ENCODE measurements at places on chromosomes 2 and 18. TPM values are rescaled to one million over a fixed set of nuclear protein-coding genes. Genes with fewer than 3 reads are reported as not detected.
A peak's percentile ranks its signal among the peaks of the same experiment; 100 is the strongest.

DNA sequence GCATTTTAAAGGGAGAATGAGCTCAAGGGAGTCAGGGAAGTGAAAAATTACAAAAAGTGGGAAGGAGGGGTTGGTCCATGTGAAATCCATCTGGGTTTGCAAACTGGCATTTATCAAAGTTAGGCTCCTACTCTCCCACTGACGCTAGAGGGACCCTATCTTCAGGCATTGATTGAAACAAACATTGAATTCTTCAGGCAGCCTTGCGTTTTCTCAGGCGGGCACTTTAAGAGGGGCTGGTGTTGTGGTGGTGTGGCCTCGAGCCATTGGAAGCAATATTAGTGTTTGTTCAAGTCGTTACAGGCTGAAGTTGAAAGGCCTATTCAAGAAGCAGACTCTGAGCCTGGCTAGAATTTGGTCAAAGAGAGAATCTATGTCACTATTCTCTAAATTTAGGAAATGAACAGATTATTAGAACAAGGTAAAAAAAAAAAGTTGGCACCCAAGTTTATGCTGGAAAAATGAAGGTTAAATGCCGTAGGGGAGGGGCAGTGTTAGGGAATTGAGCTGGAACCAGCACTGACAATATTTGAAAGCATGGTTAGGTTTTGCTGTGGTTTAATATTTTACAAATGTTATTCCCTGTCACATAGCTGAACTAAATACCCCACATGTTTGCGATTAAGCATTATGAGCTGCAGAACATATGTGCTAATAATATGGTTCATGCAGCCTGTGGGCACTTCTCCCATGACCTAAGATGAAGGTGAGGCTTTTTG is 36.8 kb downstream of the STON1 start:
- no peaks in the 10 kb centered on the region for H3K27me3 ChIP-seq
- H3K36me3 ChIP-seq: no peaks in the 10 kb centered on the region
- H3K27ac ChIP-seq: no peak overlapping the region
- no peak overlapping the region for H3K4me3 ChIP-seq
- no peaks in the 10 kb centered on the region for H3K4me1 ChIP-seq

DNA sequence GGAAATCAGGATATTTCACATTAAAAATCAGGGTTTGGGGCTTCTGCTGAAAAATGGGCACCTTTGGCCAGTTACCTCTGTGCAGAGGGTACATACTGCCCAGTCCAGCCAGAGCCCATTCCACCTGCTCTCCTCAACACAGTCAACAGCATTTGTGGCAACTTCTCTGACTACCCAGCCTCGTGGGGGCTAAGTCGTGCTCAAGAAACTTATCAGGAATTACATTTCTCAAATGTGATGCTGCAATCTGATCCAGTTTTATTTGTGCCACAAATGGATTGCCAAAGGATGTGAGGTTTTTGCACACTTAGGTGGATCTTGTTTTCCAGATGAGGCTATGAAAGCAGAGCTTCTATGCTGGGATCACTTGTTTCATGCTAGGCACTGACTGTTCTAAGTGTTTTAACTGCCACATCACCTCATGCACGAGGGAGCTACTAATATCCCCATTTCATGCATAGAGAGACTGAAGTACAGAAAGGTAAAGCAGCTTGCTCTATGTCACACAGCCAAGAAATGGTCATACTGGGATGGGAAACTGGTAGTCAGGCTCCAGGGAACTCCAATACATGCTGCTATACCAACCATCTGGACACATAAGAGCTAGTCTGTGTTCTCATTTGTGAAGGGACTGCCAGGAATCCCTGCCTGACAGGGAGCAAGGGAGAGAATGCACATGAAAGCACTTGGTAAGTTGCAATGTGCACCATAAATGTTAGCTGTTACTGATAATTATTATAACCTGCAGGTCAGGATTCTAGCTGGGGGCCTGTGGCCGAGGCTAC is 89.0 kb upstream of the HK2 start:
- H3K27ac ChIP-seq: no peak overlapping the region
- no peak for DNase-seq
- peaks cover 23% of the 10 kb centered on the region for H3K27me3 ChIP-seq

- H3K36me3 ChIP-seq: no peaks in the 10 kb centered on the region
- H3K4me3 ChIP-seq: no peak overlapping the region
- DNase-seq: no peak
- no peaks in the 10 kb centered on the region for H3K4me1 ChIP-seq
Measured at GRCh38 chr2:166411473-166412230, 35.9 kb upstream of the SCN9A start.

DNA sequence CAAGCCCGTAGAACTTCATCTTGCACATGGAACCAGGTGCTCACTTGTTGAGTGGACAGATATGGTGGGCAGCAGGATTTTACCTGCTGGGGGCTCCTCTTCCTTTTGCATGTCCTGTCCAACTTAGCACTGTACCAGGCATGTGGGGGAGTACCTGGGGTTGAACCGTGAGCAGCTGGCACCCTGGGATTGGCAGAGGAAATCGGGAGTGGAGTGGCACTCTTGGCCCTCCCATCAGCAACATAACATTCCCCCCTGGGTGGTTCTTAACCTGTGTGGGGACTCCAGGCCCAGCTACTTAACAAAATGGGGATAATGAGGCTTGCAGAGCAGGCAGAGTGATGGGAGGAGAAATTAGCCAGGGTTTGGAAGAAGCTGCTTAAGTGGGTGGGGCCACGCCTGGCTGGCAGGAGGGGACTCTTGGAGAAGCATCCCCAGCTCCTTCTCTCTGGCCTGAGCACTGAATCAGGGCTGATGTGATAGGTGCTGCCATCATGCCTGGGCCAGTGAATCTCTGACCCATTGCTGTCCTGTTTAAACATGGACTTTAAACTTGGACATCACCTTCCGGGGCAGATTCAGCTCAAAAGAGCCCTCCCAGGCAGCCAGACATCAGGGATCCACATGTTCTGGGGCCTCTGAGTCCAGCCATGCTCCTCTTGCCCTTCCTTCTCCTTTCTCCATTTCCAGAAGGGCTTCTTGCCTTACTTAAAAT is 15.5 kb downstream of the FOSL2 start:
- no peak for DNase-seq
- H3K4me1 ChIP-seq: peaks cover 5% of the 10 kb centered on the region
- no peak overlapping the region for H3K27ac ChIP-seq
- H3K27me3 ChIP-seq: no peaks in the 10 kb centered on the region

- H3K4me1 ChIP-seq: no peaks in the 10 kb centered on the region
- H3K27ac ChIP-seq: no peak overlapping the region
- no peaks in the 10 kb centered on the region for H3K36me3 ChIP-seq
- H3K4me3 ChIP-seq: no peak overlapping the region
- no peaks in the 10 kb centered on the region for H3K27me3 ChIP-seq
- no peak for DNase-seq
Measured at GRCh38 chr18:75376004-75376403, 51.5 kb downstream of the SMIM21 start.

DNA sequence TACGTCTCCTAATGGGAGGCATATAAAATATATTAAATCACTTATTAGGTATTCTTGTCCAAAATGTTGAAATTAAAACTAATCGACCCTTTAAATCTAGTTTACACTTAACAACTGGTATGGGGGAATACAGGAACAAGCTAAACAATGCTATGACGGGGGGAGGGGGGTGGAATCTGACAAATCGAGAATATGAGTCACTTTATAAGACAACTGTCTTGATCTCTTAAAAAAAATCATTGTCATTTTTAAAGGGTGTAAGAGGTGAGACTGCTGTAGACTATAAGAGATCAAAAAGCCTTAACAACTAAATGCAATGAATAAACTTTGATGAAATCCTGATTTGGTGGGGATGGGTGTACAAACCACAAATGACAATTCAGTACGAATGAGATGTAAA is 6.0 kb downstream of the MAP3K2 start:
- H3K27me3 ChIP-seq: no peaks in the 10 kb centered on the region
- no peak overlapping the region for H3K27ac ChIP-seq
- DNase-seq: no peak
- peaks cover 10% of the 10 kb centered on the region for H3K4me1 ChIP-seq
- H3K4me3 ChIP-seq: no peak overlapping the region
- peaks cover 4% of the 10 kb centered on the region for H3K36me3 ChIP-seq

GRCh38 chr2:11347403-11347959 is 3.0 kb upstream of the ROCK2 start:
- no peak for DNase-seq
- H3K27ac ChIP-seq: no peak overlapping the region
- H3K27me3 ChIP-seq: no peaks in the 10 kb centered on the region
- H3K36me3 ChIP-seq: no peaks in the 10 kb centered on the region
- peaks cover 16% of the 10 kb centered on the region for H3K4me1 ChIP-seq

GRCh38 chr2:190896477-190896876 is 15.9 kb downstream of the GLS start:
- peaks cover 28% of the 10 kb centered on the region for H3K36me3 ChIP-seq
- H3K27me3 ChIP-seq: no peaks in the 10 kb centered on the region
- DNase-seq: no peak
- peak overlapping the region; percentile 1 for H3K27ac ChIP-seq
- H3K4me3 ChIP-seq: no peak overlapping the region

- H3K4me3 ChIP-seq: no peak overlapping the region
- no peak overlapping the region for H3K27ac ChIP-seq
- no peaks in the 10 kb centered on the region for H3K4me1 ChIP-seq
Measured at GRCh38 chr2:50513724-50514123, 518.2 kb downstream of the NRXN1 start.

DNA sequence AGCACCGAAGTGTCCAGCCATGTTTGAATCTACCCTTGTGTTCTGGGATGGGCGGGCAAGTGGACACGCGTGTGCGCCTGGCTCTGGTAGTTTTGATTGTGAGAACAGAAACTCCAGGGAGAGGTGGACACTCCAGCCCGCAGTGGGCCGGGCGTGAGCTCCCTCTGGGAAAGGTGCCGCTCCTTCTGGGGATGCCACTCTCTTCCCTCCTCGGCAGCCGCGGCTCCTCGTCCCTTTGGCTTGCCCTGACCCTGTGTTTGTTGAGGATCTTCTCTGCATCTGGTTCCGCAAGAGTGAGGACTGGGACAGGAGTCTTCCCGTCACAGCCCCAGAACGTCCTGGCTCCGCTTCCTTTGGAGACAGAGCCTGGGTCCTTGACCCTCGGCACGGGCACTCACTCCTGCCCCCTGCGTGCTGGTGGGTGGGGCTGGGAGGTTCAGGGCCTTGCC is 1.3 kb downstream of the CTDP1 start:
- no peaks in the 10 kb centered on the region for H3K27me3 ChIP-seq
- H3K27ac ChIP-seq: no peak overlapping the region

- no peaks in the 10 kb centered on the region for H3K4me1 ChIP-seq
- no peak overlapping the region for H3K4me3 ChIP-seq
- no peak for DNase-seq
- no peaks in the 10 kb centered on the region for H3K27me3 ChIP-seq
Measured at GRCh38 chr18:63168287-63168686, 151.3 kb downstream of the BCL2 start.

GRCh38 chr2:120208381-120209353 is 14.5 kb downstream of the TMEM185B start:
- H3K27me3 ChIP-seq: no peaks in the 10 kb centered on the region
- H3K36me3 ChIP-seq: no peaks in the 10 kb centered on the region
- no peak overlapping the region for H3K4me3 ChIP-seq
- no peaks in the 10 kb centered on the region for H3K4me1 ChIP-seq
- no peak for DNase-seq

GRCh38 chr2:10073706-10074105 is 6.5 kb downstream of the CYS1 start:
- no peak overlapping the region for H3K27ac ChIP-seq
- H3K27me3 ChIP-seq: peaks cover 9% of the 10 kb centered on the region
- peaks cover 6% of the 10 kb centered on the region for H3K36me3 ChIP-seq
- peaks cover 14% of the 10 kb centered on the region for H3K4me1 ChIP-seq

DNA sequence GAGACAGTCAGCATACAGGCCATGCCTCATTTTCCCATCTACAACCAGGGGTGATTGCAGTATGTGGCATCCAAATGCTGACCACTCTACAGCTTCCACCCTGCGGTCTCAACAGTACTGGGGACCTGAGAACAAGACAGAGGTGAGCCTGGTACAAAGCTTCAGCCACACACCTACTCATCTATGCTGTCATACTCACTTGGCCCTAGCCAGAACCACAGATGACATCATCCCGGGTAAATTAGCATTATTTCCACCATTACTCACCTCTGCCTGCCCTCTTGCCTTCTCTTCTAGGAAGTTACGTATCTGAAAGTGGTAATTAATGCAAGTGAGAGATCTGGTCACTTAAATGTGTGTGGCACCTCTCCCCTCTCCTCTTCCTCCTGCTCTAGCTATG is 208.2 kb upstream of the ARL4C start:
- H3K4me3 ChIP-seq: no peak overlapping the region
- no peaks in the 10 kb centered on the region for H3K27me3 ChIP-seq
- DNase-seq: no peak
- H3K27ac ChIP-seq: no peak overlapping the region
- H3K4me1 ChIP-seq: no peaks in the 10 kb centered on the region

GRCh38 chr2:172677363-172677762 is 58.3 kb upstream of the RAPGEF4 start:
- peaks cover 13% of the 10 kb centered on the region for H3K4me1 ChIP-seq
- H3K4me3 ChIP-seq: no peak overlapping the region
- no peaks in the 10 kb centered on the region for H3K36me3 ChIP-seq

DNA sequence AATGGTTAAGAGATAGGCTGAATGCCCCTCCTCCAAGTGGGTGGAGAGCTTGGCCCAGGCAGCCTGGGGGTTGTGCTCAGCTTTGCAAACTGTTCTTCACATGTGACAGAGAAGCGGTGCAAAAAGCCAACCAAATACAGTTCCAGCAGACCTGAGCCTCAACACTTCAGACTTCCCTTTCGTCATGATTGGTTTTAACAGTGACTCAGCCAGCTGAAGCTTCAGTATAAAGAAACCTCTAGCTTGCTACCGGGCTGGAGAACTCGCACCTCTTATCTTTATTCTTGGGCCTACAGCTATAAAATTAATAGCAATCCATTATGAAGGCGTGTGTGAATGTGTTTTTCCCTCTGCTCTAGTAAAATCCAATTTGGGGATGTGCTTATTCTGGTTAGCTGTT is 20.0 kb downstream of the SETBP1 start:
- H3K4me3 ChIP-seq: no peak overlapping the region
- no peak overlapping the region for H3K27ac ChIP-seq
- peaks cover 2% of the 10 kb centered on the region for H3K36me3 ChIP-seq

- no peaks in the 10 kb centered on the region for H3K27me3 ChIP-seq
- no peaks in the 10 kb centered on the region for H3K4me1 ChIP-seq
- no peaks in the 10 kb centered on the region for H3K36me3 ChIP-seq
- DNase-seq: no peak
Measured at GRCh38 chr2:222448748-222449181, 24.4 kb downstream of the SGPP2 start.

Gene NPC1
- polyA plus RNA-seq: 34.6 TPM

Gene CHMP1B
- polyA plus RNA-seq: 48.2 TPM

Gene DCDC2C
- 0.33 TPM for polyA plus RNA-seq

Gene RNF125
- polyA plus RNA-seq: 11.7 TPM

Gene TMEM182
- 6.3 TPM for polyA plus RNA-seq

All from large intestine (tissue), 12 donors.